GM19239 (cell line): ENCODE measurements at places on chromosomes 16 and 17.

DNA sequence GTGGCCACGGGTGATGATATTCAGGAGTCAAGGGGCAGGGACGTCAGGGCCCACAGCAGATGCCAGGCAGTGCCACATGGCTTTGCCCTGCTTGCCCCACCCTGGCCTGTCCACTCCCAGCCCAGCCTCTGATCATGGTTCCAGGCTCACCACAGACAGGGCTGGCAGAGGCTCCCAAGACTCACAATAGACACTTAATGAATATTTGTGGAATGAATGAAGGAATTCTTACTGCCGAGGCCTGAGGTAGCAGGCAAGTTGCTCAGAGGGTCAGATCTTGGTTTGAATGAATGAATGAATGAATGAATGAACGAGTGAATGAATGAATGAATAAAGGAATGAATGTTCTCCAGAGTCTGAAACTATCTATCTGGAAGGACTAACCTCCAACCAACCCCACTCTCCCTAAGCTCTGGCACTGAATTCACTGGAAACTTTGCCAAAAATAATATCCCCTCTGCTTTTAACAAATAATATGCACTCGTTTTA lies 60.9 kb downstream of the RAI1 start:
- no peak for DNase-seq

DNA sequence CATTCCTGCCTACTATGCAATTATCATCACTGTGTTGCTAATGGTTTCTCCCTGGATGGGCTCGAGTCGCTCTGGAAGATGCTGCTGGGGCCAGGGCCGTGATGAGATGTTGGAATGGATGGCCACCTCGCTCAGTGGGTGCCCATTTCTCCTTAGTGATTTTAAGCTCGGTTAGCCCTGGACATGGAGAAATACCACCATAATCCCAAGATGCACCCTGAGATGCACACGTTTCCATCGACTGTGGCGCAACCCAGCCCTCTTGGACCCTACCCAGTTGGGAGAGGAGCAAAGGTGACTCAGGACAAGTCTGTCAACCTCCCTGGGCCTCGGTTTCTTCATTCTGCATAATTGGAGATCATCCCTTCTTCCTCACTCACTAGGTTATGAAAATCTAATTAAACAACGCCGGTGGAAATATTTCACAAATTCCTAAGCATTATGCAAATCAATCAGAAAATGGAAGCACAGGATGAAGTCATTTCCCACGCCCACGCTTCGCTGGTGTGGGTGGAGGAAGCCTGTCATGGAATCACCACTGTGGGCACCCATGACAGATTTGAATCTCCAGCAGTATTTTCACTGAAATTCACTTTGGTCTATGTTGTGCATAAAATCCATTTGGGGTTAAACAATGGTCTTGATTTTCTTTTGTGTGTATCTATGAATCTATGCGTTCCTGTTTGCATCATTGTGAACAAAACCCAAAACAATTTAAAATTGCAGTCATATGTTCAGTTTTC lies 195.2 kb downstream of the AXIN2 start:
- DNase-seq, result no peak

- no peak for DNase-seq
These were observed 78.9 kb upstream of the PLCG2 start for GRCh38 chr16:81700071-81700779.

DNA sequence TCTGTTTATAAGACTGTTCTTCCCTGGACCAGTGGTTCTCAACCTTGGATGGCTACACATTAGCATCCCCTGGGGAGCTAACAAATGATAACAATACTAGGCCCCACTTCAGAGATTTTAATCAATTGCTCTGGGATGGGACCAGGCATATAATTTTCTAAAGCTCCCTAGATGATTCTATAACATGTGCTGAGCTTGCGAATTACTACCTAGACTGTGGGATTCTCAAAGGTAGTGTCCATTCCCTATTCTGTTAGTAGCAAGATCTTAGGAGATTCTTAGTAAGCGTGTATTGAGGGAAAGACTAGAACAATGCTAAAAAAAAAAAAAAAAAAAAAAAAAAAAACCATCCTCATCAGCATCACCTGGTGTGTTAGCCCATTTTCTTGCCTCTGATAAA lies 412.0 kb upstream of the CDH5 start:
- no peak for DNase-seq

- no peak for DNase-seq
These were observed 17.0 kb downstream of the HS3ST3A1 start for GRCh38 chr17:13584701-13585080.

GRCh38 chr17:51079049-51079448 lies 41.6 kb downstream of the SPAG9 start:
- no peak for DNase-seq

- no peak for DNase-seq
These were observed 6.6 kb downstream of the GID4 start for GRCh38 chr17:18045691-18046350.

GRCh38 chr17:4946312-4946976 lies 1.9 kb downstream of the PFN1 start:
- DNase-seq, result no peak

GRCh38 chr17:13337864-13338371 lies 263.8 kb downstream of the HS3ST3A1 start:
- peak; percentile 4 for DNase-seq

GRCh38 chr16:68980695-68981315 lies 124.6 kb upstream of the HAS3 start:
- DNase-seq, result no peak

GRCh38 chr17:80474231-80474960 lies 2.0 kb downstream of the NPTX1 start:
- no peak for DNase-seq

DNA sequence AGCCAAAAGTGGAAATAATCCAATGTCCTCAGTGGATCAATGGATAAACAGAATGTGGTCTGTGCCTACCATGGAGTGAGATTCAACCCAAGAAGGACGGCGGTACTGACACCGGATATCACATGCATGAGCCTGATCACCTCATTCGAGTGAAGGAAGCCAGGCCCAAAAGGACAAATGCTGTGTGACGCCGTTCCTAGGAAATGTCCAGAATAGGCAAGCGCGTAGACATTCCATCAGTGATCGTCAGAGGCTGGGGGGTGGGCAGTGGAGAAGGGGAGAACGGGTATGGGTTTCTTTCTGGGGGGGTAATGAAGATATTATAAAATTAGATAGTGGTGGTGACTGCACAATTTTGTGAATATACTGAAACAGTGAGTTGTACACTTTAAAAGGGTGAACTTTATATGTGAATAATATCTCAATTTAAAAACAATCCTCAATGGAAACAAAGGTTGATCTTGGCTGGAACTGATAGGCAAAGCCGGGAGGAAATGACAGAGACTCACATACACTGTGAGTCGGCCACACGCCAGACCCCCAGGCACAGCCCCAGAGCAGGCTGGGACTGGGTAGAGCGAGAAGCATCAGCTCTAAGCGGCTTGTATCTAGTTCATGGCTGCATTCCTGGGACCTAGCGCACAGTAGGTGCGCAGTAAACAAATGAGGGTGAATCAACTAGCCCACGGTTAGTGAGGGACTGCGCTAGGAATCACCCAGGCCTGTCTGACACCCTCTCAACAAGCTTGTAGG lies 3.5 kb downstream of the DBNDD1 start:
- no peak for DNase-seq

GRCh38 chr16:19242987-19243575 lies 42.5 kb upstream of the CLEC19A start:
- no peak for DNase-seq

DNA sequence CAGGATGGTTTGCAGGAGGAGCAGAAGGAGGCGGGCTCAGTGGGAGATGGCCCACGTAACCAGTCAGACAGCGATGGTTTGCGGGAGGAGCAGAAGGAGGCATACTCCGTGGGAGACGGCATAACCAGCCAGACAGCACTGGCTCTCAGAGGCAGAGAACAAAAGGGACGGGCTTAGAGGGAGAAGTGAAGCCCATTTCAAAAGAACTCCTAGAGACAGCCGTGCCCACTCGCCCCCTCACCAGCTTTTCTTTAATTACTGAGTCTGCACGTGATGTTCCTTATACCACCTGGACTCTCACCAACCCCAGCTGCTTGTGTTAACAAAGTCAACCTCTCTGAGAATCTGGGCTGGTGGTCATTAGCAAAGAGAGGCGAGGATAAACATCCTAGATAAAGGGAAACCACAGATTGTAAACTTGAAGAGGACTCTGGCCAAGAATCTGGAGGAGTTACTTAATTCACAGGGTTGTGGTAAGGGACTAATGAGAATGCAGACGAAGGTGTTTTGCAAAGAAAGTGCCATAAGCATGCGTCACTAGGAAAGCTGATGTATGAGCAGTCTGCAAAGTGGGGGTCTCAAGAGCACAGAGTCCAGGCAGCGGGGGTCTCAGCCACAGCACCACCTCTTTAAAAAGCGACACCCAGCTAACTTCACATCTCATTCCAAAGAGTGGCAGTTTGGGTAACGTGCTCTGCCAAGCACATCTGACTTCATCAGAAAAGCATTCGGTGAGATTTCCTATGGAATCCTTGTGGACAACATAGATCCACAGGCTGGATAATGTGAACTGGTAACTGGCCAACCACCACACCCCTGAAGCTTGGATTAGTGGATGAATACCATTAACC lies 51.7 kb downstream of the NXN start:
- DNase-seq, result no peak

DNA sequence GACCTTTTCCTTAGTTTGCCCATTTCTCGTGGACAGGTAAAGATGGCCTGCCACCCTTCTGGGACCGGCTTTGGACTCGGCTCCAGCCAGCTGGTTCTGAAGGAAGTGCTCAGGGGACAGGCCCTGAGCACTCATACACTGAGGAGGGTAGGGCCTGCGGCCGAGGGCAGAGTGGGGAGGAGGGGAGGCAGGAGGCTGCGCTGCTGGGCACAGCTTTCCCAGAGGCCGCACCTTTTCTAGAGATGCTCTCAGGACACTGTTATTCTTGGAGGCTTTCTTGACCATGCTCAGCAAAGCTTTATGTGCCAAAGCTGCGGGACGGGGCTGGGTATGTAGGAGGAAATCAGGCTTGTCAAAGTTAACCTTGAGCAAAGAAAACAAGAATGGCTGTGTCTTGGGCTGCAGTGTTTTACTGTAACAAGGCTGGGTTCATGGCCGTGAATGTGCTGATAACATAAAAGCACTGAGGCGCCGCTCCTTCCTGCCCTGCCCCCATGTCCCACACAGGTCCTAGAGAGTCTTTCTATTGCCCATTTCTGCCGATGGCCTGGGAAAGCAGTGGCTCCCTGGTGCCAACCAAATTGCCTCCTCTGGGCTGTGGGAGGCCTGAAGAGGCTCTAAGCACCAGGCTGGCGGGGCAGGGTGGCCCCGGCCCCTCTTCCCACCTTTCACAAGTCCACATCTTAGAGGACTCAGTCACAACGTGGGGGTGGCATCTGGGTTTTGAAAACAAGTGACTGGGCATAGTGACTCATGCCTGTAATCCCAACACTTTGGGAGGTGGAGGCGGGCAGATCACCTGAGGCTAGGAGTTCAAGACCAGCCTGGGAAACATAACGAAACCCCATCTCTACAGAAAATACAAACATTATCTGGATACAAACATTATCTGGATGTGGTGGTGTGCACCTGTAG lies 22.3 kb upstream of the TIMP2 start:
- DNase-seq, result no peak

DNA sequence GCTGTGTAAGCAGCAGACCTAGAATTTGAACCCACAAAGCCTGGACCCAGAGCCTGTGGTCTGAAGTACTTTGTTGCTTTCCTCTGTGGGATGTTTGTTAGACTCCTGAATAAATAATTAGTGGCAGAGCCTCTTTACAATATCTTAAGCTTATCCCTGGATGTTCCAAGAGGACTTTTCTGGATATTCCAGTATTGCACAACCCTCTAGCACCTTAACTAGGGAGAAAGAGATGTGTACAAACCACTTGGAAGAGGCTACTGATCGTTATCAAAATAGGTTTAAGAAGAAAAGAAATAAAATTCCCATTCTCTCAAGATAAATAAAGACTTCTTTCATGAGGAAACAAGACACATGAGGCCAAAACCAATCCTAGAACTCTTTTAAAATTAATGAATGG lies 632.4 kb downstream of the CDH11 start:
- DNase-seq, result no peak

- DNase-seq, result no peak
These were observed 43.8 kb downstream of the NDEL1 start for GRCh38 chr17:8479431-8479947.

DNA sequence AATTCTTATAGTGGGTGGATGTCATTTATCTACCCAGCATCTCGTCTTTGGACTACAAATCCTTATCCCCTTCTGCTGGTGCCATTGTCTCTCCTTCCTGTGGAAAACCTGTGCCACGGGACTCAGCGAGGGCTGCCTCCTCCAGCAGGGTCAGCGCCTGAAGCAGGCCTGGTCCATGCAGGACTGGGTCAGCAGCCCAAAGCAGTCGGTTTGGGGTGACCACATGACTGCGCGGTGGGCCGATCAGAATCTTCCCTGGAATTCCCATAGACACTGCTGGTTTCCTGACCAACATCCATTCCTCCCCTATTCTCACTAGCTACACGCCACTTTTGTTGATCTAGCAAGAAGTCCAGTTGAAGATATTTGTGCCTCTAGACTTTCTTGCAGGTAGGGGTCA lies 26.9 kb downstream of the RPRML start:
- DNase-seq, result no peak

DNA sequence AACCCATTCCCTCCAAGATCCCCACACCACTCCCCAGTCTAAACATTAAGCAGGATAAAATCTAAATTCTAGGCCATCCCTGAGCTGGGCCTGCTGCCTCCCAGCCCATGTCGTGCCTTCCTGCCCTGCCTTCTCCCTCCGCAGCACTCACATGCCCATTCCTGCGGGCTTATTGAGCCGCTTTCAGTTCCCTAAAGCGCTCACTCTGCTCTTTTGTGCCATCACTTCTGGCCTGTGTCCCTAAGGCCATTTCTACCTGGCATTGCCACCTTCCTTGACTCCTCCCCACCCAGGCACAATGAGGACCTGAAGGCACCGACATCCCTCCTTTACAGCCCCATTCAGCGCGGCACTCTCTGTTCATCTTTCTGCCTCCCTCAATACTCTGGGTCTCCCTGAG lies 13.0 kb upstream of the RAB5C start:
- no peak for DNase-seq

- no peak for DNase-seq
These were observed 25.4 kb upstream of the RAB11FIP4 start for GRCh38 chr17:31366088-31366487.

- no peak for DNase-seq
These were observed 502.8 kb upstream of the GOT2 start for GRCh38 chr16:59236804-59237458.

GRCh38 chr17:3643889-3644349 lies 7.4 kb downstream of the CTNS start:
- DNase-seq, result no peak

- DNase-seq, result no peak
These were observed 119.2 kb downstream of the XYLT1 start for GRCh38 chr16:17351441-17352035.

GRCh38 chr17:74960570-74961342 lies 11.8 kb downstream of the HID1 start:
- DNase-seq, result peak; percentile 67

GRCh38 chr16:37511-37910 lies 15.9 kb downstream of the POLR3K start:
- DNase-seq, result no peak

GRCh38 chr16:7805686-7806396 lies 473.2 kb downstream of the RBFOX1 start:
- no peak for DNase-seq
